ENCODE measurements at places on chromosomes 16 and 17. TPM values are rescaled to one million over a fixed set of nuclear protein-coding genes. Genes with fewer than 3 reads are reported as not detected.
A peak's percentile ranks its signal among the peaks of the same experiment; 100 is the strongest.

The LCAT gene
- 33.8 TPM for total RNA-seq

The ABCC1 gene
- 47.5 TPM for total RNA-seq

DNA sequence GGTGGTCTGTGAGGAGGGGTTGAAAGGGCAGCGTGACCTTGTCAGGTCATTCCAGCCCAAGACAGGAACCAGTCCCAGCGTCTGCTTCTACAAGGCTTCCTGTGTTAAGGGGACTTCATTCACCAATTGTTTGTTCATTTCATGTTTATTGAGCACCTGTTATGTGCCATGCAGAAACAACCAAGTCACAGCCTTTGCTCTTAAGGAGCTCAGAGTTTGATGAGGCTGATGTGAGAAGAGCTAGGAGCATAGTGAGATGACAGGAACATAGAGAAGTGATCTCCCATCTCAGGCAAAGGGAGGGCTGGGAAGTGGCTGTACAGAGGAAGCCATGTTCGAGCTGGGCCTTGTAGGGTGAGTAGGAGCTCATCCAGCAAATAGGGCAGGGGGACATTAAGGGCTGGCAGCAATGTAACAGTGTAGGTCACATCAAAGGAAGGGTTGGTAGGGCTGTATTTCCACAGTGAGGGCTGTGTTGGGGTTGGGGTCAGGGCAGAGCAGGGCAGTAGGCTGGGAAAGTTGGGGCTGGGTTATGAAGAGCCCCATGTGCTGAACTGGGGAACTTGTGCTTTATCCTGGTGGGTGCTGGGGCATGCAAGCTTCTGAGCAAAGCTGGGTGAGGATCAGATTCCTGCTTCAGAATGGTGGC is 79.8 kb downstream of the ARHGAP23 start:
- H3K36me3 ChIP-seq: peaks cover 35% of the 10 kb centered on the region
- H3K4me3 ChIP-seq: no peak overlapping the region
- no peak for DNase-seq
- no peak overlapping the region for H3K27ac ChIP-seq
- peaks cover 11% of the 10 kb centered on the region for H3K27me3 ChIP-seq

DNA sequence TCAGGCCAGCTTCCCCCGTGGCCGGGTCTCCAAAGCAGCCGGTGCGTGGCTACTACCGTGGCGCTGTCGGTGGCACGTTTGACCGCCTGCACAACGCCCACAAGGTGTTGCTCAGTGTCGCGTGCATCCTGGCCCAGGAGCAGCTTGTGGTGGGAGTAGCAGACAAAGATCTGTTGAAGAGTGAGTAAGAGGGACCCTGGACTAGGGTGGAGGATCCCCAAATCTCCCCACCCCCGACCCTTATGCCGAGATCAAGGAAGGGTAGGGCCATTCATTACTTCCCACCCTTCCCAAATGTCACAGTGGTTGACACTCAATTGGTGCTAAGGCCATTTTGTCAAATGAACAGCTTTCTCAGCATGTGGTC is 1.2 kb downstream of the COASY start:
- peaks cover 52% of the 10 kb centered on the region for H3K4me1 ChIP-seq
- peaks cover 23% of the 10 kb centered on the region for H3K36me3 ChIP-seq
- H3K27me3 ChIP-seq: no peaks in the 10 kb centered on the region
- H3K27ac ChIP-seq: peak overlapping the region; percentile 73

- no peaks in the 10 kb centered on the region for H3K36me3 ChIP-seq
- no peak for DNase-seq
- H3K27me3 ChIP-seq: no peaks in the 10 kb centered on the region
- H3K27ac ChIP-seq: peak overlapping the region; percentile 90
- H3K4me3 ChIP-seq: no peak overlapping the region
- H3K4me1 ChIP-seq: peaks cover 99% of the 10 kb centered on the region
Observed at GRCh38 chr17:40106760-40107521, 6.6 kb upstream of the NR1D1 start.

DNA sequence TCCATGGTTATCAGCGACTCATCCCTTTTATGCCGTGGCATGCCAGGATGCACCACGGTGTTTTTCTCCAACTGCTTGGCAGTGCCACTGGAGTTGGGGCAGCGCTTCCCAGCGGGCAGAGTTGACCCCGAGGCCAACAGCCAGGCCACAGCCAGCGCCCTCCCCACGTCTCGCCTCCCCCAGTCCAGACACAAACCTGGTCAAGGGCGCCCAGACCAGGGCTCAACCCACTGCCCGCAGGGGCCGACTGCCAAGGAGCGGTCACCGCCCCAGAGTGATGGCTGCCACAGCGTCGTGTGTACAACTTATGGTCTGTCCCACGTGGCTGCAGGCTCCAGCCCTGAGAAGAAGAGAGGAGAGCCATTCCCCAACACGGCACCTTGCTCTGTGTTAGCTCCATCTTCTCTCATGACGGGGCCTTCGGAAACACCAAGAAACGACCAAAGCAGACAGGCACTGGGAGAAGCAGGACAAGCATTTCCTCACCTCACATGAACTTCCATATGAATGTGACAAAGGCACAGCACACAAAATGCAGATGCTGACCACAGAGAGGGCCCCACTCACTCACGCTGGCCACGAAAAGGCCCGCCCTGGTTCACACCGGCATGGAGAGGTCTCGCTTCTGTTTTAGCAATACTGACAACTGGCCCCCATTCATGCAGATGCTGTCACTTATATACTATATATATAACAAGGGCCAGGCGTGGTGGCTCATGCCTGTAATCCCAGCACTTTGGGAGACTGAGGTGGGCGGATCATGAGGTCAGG is 27.0 kb downstream of the AXIN1 start:
- no peak for DNase-seq
- no peaks in the 10 kb centered on the region for H3K27me3 ChIP-seq
- no peaks in the 10 kb centered on the region for H3K36me3 ChIP-seq

DNA sequence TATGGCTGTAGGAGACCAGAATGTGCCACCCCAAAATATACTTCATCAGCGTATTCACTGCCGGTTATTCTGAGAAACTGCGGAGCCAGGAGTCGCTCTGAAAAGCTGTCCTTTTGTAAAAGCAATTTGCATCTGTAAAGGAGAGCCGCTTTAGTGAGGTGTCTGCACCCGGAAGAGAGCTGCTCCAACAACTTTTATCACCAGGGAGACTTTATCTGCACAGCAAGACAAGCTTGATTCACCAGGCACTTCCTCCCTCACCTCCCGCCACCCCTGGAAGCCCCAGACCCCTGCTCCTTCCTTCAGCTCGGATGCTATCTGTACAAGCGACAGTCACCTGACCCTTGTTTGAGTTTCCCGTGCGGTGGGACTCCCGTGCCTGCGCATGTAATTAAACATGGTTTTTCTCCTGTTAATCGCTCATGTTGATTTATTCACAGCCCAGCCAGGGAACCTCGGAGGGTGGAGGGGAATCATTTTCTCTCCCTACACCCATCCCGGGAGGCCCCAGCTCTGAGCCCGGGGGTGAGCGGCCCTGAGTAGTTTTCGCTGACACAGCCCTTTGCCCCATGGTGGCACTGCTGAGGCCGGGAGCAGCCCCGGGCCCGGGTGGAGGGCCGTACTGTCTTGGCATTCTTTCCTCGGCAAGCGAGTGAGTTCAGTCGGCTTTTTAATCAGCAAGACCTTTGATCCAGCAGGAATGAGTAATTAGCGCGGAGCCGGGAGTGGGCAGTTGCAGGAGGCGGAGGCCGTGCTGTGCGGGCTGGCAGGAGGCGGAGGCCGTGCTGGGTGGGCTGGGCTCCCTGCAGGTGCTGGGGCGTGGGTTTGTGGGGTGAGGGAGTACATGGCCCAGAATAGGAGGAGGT is 222.7 kb upstream of the CIBAR2 start:
- H3K4me3 ChIP-seq: peak overlapping the region; percentile 29
- no peak for DNase-seq
- H3K4me1 ChIP-seq: peaks cover 16% of the 10 kb centered on the region
- H3K36me3 ChIP-seq: no peaks in the 10 kb centered on the region
- H3K27ac ChIP-seq: peak overlapping the region; percentile 24

The EXOSC6 gene
- total RNA-seq: 21.4 TPM

GRCh38 chr16:4204521-4204920 is 37.4 kb downstream of the SRL start:
- H3K36me3 ChIP-seq: no peaks in the 10 kb centered on the region
- no peak overlapping the region for H3K4me3 ChIP-seq
- H3K27me3 ChIP-seq: no peaks in the 10 kb centered on the region
- no peak overlapping the region for H3K27ac ChIP-seq
- DNase-seq: no peak

DNA sequence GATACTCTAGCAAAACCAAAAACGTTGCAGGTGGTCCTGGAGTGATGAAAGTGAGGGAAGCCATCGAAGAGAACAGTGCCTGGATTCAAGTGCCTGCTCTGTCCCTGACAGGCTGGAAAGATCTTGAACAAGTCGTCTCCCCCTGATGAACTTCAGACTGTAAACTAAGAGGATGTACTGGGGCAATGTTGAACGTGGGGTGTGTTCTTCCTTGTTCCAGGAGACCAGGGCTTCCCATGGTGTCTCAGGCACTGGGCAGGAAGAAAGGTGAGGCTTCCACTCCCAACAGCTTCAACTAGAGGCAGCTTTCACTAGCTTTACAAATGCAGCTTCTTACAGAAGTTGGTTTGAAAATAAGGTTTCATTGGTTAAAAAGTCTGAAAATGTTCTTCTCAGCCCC is 21.4 kb upstream of the NF1 start:
- H3K27ac ChIP-seq: no peak overlapping the region
- peaks cover 3% of the 10 kb centered on the region for H3K4me1 ChIP-seq
- no peak for DNase-seq
- H3K4me3 ChIP-seq: no peak overlapping the region
- H3K27me3 ChIP-seq: no peaks in the 10 kb centered on the region
